ENCODE measurements at places on chromosomes 16 and 17.
A peak's percentile ranks its signal among the peaks of the same experiment; 100 is the strongest.

DNA sequence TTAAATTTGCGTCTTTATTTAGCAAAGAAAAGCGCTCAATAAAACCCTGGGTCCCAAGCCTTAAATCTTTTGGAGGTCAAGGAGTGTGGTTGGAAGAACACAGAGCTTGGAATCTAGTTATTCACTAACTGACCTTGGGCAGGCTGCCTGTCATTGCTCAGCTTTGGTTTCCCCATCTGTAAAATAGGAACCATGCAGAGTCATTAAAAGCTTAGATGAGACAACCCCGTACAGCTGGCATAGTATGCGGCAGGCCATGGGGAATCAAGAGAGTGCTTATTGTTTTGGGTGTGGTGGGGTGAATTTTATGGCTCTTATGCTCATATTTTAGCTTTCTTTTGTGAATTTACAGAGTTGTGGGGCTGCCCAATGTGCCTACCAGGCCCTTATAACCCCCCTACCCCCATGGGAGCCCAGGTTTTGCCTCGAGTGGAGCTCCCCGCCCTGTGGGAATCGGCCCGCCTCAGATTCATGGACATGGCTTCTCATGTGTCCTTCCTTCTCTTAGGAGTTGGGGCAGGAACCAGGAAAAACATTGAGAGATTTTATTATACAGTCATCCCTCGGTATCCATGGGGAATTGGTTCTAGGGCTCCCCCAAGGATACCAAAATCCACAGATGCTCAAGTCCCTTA is 113.5 kb downstream of the CLEC16A start:
- no peak for DNase-seq

DNA sequence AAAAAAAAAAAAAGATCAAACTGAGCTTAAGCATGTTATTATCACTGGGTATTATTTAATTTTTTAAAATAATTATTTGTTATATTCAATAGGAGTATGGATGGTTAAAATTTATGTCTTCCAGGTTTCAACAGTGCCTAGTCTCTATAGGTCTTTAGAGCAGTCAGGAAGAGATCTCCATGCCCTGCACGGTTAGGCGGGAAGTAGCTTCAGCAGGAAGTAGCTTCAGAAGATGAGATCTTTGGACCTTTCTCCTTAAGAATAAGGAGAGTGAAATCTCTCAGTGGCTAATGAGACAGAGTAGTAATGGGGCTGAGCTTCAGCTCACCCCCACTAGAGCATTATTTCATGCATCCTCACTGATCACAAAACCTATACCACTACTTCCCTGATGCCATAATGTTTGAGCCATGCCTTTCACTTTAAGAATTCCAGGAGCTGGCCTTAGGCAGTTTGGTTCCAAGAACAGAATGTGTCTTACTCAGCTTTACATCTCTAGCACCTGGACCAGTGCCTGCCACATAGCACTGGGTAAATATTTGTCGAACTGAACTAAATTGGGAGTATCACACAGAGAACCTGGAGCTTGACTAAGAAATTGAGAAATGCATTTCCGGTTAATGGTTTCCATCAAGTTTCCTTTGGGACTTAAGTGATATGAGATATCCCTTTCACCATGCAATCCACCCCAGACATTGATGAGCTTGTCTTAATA is 43.5 kb downstream of the SCPEP1 start:
- DNase-seq = no peak

GRCh38 chr17:35605678-35606077 is 18.6 kb downstream of the AP2B1 start:
- no peak for DNase-seq

DNA sequence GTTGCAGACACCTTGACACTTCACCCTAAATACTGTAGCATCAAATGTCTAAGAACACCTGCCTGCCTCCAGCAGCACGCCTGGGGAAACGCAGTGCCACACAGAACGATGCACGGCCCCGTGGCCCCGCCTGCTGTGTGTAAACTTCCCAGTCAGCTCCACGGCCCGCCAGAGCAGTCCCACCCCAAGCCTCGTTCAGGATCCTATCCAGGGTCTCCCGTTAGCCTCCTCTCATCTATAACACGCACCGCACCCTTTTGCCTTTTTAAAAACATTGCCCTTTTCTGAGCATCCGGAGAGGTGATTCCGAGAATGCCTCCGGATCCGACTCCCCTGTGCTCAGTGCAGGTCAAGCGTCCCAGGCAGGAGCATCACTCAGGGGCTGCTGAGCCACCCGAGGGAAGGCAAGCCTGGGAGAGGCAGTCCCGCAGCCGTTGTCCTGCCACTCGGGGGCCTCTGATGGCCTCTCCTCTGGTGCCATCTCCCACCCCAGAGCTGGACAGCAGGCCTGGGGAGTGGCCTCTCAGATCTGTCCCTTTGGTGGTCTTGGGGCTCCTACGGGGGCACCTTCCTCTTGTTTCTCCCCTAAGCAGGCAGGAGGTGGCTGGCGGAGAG is 37.9 kb upstream of the SLC38A10 start:
- no peak for DNase-seq

GRCh38 chr17:74635418-74635817 is 11.9 kb upstream of the CD300E start:
- DNase-seq = no peak

DNA sequence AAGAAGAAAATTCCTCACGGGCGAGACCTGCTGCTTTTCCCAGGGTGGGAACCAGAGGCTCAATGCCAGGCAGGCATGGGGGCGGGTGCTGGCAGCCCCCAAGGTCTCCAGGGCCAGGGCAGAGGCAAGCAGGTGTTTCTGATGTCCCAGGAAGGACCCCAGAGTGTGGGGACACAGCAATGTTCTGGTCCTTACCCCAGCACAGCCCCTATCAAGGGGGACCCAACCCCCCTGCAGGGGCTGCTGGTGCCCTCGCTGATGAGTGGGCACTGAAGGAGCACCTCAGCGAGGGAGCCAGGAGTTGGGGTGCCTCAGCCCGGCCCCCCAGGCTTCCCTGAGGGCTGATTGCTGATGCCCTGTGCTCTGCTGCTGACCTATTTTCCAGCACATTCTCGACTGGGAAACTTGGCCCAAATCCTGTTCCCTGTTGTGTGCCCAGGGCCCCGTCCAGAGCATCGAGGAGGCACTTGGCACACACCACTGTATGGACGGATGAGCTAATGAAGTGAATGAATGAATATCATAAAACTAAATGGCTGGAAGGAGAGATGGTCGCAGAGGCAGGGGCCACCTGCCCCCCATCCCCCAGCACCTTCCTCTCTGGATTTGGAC is 2.8 kb downstream of the DBNDD1 start:
- no peak for DNase-seq

- DNase-seq = no peak
Observed at GRCh38 chr17:954431-955164, 25.0 kb downstream of the NXN start.

DNA sequence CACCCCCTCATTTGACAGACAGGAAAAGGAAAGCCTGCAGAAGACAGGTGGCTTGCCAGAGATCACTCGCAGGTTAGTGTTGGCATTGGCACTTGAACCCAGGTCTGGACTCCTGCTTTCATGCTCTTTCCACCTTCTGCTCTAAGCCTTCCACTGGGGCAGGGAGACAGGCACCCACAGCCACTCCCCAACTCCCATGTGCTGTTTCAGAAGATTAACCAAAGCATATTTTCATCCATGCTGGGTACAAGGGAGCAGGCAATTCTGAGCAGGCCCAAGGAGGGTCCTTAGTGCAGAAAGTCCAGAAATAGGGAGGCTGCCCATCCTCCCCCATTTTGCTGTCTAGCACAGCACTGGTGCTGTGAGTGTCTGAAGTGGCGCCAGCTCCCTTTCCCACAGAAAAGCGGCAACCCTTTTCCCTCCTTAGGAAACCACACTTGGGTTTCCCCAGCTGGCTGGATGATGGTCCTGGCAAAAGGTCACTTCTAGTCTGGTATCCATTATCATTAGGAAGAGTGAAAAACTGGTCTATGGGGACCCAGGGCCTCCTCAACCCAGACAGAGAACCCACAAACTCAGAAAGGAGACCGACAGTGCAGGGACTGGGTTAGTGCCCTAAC is 2.0 kb upstream of the CAVIN1 start:
- no peak for DNase-seq

DNA sequence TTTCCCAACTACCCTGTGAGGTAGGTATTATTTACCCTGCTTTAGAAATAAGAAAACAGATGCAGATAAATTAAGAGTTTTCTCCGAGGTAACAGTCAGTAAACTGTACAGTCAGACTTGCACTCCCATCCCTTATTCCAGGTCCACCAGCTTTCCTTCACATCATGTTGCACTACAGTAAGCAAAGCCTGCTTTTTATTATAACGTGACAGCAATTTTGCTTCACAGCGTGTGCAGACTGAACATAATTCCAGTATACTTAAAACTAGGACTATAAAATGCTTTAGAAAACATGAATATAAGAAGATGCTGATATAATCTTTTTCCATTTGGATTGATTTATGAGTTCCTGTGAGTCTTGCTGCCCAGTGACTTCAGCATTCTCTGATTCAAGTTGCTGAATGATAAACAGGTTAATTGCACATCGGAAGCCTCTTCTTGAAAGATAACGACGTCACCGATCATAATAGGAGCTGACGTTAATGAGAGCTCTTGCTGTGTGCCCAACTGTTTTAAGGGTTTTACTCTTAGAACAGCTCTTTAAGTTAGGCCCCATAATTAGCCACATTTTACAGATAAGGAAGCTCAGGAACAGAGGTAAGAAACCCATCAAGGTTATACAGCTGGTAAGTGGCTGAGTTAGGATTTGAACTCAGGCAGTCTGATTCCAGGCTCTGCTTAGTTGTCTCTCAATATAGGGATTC is 1.4 kb downstream of the LIG3 start:
- peak; percentile 37 for DNase-seq

GRCh38 chr17:65572581-65573281 is 11.3 kb upstream of the AXIN2 start:
- DNase-seq = no peak

GRCh38 chr17:42290577-42290976 is 2.3 kb downstream of the STAT5A start:
- no peak for DNase-seq

DNA sequence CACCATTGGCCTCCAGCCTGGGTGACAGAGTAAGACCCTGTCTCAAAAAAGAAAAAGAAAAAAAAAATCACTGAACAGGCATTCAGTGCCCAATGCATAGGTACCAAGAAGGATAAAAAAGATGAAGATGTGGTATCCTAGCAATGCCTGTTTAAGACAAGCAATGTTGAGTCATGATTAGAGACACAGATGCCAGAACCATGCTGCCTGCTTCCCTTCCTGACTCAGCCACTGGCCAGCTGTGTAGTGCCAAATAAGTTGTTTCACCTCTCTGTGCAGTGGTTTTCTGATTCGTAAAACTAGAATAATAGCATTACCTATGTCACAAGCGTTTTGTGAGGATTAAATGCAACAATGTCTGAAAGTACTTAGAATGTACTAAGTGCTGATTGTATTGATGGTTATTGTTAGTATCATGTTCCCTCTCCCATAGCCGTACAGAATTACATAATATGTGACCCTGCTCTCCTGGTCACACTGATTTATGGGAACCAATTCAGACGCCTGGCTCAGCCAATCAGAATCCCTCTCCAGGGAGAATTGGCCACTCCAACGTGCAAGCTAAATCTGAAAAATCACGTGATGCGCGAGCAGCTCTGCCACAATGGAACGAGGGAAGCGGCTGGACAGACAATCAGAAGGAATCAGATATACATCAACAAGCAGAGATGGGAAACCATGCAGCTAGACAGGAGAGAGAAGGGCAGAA is 241.9 kb downstream of the SLC39A11 start:
- no peak for DNase-seq

DNA sequence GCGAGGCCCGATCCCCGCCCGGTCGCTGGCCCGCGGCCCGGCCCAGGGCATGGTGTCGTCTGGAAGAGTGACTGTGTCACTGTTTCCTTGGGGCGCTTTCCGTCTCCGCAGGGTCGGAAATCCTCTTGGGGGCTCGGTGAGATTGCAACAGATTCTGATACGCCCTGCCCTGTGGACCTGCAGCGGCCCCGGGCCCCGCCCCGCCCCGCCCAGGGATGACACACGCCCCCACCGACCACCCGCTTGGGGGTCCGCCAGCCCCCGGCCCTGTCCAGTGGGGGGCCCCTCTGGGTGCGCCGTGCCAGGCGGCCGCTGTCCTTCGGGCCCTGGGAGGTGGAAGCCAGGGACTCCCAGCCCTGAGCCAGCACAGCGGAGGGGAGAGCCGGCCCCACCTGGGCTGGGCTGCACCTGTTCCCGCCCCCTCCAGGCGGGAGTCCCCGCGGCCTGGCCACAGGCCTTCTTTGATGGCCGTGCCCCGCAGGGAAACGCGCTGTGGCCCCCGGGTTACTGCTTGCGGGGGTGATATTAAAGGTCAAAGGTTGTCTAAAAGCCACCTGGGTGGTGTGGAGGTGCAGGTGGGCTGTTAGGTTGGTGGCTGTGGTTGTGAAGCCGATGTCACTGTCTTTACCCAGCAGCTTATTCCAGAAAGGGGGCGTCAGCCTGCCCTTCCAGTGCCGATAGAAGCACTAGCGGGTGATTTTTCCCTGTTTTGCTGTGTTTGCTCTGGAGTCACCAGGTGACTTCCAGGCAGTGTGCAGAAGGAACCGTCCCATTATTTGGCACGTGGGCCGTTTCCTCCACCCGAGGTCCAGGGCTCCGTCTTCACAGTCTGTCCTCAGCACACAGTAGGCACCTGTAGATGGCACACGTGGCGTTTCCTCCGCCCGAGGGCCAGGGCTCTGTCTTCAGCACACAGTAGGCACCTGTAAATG is 752 bp downstream of the TBC1D24 start:
- DNase-seq = no peak

DNA sequence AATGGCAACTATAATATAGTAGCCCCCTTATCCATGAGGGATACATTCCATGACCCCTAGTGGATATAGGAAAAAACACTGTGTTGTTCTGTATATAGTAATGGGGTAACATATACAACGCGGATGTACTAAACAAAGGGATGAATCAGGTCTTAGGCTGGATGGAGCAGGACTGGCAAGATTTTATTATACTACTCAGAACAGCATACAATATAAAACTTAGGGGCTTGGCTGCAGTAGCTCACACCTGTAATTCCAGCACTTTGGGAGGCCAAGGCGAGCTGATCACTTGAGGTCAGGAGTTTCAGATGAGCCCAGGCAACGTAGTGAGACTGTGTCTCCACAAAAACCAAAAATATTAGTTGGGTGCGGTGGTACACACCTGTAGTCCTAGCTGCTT is 26.8 kb downstream of the VMP1 start:
- no peak for DNase-seq

- DNase-seq = no peak
Observed at GRCh38 chr17:47246120-47246519, 7.5 kb upstream of the ITGB3 start.
